ENCODE measurements at places on chromosomes 5 and 9.

- DNase-seq = no peak
Measured at GRCh38 chr5:133251296-133252132, 199.7 kb downstream of the HSPA4 start.

GRCh38 chr5:75167345-75167744, 69.3 kb downstream of the ANKRD31 start:
- no peak for DNase-seq

DNA sequence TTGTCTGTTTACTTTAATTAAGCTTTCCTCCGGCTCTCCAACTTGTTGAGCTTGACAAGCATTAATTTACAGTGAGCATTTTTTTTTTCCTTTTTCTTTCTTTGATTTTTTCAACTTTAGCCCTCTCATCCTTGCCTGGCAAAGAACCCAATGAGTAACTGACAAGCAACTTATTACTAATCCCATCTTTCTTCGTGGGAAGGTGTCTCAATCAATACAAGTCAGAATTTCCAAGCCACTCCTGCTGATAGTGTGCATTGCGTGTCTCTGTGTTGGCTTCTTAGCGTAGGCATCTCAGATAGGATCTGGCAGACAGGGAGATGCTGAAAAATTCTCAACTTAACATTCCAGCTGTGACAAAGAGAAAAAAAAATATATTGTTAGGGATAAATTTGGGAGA, 527.7 kb upstream of the WWC1 start:
- no peak for DNase-seq

DNA sequence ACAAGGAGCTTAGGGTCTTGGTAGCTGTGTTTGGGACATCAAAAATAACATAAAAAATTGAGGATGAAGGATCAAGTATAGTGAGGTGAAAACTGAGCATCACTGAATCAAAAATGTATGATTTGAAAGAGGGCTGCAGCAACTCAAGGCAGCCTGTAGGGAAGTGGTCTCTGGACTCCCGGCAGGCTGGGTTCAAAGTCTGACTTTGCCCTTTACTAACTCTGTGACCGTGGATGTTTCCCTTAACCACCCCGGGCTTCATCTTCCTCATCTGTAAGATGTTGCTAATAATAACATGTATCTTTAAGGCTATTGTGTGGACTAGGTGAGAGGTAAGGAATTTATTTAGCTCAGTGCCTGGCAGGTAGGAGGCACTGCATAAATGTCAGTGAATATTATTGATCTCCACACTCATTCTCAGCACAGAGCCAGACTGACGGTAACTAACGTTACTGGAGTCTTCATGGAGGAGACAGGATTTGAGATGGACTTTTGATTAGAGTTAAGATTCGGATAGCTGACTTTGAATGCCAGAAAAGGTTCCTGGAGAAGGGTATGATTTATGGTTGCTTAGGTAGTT, 367.3 kb downstream of the NDUFS4 start:
- no peak for DNase-seq

DNA sequence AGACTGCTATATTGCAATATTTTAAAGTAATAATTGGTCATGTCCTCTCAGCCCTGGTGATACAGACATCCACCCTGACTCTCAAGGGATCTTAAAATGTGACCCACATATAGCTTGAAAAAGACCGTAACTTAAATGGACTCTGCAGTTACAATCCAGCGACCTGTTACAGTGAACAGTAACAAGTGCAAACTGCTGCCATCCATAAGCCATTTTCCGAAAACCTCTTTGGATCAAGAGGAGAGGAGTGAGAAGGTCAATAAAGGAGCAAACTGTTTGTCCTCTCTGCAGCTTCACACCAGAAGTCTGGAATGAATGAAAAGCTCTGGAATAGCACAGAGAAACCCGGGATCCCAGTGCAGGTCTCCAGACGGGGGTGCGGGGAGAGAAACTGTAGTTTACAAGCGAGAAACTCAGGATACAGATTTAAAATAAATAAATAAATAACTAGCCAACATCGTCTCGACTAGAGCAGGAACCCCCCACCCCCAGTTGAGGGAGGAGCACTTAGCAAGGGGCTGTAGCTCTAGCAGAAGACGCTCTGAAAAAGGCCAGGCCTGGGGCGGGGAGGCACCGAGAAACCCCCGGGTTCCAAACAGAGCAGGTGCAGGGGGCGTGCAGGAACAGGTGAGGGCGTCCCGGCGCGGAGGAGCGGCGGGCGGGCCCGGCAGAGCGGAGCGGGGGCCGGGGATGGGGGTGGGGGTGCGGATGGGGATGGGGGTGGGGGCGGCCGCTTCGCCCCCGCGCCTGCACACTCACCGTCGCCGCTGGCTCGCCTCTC, 572 bp downstream of the ZDHHC21 start:
- DNase-seq = peak; percentile 4

DNA sequence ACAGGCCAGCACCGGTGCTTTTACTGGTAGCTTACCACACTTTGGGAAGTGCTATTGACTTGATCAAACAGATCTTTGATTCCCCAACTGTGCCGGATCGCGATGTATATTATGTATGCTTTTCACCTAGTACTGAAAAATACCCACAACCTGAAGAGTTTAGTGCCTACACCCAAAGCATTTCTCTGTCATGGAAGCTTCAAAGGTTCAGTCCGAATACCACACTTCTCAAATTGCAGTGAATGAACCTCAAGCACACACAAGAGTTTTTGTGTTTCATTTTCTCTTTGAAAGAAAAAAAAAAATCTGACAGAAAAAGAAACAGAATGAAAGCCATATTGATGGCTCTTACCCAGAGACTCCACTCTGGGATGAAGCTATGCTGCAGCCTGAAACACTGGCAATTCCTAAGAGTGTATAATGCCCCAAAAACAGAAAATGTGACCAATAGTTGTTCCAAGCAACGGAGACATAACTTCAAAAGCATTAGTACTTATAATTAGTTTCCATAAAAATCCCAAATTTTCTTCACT, 100.9 kb downstream of the EBF1 start:
- DNase-seq = no peak

DNA sequence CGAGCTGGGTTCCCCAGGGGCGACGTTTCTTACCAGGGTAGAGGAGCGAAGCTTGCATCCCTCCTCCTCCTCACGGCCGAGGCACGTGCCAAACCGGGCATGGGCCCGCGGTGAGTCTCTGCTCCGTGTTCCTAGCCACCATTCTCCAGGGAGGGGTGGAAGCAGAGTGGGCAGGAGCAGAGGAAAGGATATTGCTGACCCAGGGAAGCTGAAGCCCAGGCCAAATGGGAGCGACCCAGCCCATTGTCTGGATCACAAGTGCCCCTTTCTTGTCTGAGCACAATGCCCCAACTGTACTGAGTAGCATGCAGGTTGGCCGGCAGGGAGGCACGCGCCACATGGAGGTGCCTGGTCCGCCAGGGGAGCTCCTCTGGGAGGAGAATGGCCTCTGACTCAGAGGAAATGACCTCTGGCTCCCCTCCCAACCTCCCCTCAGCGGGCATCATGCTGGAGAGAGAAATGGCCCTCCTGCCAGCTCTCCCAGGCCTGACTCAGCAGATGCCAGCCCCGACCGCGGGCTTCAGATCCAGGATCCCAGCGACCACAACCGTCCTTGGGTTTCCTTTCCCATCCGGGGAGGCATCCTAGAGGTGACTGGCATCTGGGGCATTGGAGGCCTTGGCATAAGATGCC, 1.1 kb downstream of the PRR7 start:
- peak; percentile 93 for DNase-seq

GRCh38 chr5:103408408-103408807, 149.8 kb downstream of the MACIR start:
- no peak for DNase-seq

GRCh38 chr5:167895899-167896659, 395.4 kb upstream of the WWC1 start:
- DNase-seq = no peak

GRCh38 chr5:111848476-111848875, 91.5 kb upstream of the NREP start:
- no peak for DNase-seq

DNA sequence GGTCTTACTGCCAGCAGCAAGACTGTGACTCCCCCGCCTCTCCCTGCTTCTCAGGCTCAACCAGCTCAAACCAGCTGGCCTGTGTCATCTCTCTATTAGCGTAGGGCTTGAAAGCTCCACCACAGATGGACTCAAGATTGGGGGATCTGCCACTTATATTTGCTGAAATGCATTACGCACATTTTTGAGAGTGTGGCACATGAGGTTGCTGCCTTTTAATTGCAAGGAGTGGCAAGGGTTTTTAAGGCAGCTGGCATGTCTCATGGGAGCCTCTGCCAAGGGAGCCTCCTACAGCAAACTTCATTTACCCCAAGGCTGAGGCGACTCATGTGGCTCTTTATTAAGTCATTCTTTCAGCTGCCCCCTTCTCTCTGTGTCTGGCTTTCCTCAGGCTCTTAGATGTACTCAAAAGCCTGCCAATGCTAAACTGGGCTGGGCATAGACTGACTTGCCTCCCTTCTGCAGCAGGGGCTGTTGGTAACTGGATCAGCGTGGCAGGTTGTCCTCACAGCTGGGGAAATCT, 219.3 kb downstream of the SMARCA2 start:
- no peak for DNase-seq

DNA sequence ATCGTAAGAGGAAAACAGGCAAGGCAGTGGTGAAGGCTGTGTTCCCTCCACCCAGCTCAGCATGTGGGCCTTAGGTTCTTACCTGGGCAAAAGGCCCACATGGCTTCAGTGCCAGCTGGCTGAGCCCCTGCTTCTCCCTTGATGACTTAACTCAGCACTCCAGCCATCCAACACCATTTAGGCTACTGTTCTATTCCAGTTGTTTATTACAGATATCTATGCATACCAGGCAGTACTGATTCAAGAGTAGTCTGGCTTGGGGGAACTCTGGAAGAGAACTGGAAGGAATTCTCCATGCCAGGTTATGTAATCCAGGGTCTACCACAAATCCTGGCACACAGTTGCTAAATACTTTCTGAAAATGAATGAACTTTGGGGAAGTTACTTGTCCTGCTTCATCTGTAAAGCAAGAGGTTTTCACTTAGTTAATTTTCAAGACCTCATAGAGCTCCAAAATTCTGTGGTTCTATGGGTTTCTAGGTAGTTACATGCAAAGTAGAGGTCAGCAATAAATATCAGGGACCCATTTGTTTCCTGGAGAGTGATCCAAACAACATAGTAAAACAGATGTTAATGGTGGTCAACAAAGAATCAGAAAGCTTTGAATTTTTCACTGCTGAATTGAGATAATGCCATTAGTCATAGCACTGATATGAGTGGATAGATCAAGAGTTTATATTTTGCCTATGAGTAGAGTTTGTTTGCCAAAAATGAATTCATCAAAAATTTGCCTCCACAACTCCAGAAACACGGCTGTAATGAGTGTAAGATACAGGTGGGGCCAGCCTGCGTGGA, 88.2 kb upstream of the OSMR start:
- DNase-seq = no peak

GRCh38 chr9:135602789-135603481, 36.4 kb downstream of the GLT6D1 start:
- peak; percentile 38 for DNase-seq

GRCh38 chr5:1161108-1161832, 40.1 kb upstream of the SLC6A19 start:
- peak; percentile 74 for DNase-seq

DNA sequence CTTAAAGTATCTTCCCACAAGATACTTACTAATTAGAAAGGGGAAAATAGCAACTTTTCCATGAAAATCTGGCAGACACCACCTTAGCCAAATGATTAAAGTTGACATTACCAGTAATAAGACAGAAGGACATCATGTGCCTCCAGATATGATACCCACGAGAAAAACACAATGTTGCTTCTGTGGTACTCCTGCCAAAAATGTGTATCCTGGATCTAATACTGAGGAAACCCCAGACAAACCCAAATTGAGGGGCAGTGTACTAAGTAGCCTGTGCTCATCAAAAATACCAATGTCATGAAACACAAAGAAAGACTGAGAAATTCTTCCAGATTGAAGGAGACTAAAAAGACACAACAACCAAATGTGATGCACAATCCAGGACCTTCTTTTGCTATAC, 85.3 kb downstream of the TTLL11 start:
- no peak for DNase-seq

DNA sequence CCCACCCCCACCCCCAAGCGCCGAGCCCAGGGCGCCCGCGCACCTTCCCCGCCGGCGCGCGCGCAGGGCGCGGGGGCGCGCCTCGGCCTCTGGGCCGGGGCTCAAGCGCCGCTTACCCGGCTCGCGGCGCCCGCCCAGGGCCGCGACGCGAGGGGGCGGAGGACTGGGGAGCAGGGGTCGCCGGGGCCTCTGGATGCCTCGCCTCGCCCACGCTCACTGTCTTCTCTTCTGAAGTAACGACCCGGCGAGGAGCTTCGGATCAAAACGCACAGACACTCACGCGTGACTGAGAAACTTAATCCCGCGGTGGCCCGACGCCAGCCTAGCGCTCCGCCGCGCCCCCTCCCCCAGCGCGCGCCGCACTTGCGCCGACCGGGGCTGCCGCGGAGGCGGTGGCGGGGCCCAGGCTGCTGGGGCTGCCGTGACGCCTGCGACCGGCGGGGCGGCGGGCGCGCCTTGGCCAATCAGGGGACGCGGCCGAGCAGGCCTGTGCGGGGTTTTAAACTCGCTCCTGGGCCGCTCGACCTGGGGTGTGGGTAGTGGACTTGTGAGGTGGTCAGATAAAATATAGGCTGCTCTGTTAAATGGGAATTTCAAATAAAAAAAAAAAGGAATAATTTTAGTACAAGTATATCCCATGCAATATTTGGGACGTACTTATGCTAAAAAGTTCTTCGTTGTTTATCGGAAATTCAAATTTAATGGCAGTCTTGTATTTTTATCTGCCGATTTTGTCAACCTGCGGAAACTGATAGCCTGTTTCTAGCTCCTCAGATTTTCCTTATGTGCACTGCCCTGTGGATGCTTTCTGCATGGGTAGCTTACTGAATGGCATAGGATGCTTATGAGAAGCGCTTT, at the start of gene MPDZ:
Gene MPDZ, minus strand, starts transcription at position 409 of the 858 bp plus-strand sequence. CDS start 29,377 bp downstream, outside the sequence.
- DNase-seq = no peak

DNA sequence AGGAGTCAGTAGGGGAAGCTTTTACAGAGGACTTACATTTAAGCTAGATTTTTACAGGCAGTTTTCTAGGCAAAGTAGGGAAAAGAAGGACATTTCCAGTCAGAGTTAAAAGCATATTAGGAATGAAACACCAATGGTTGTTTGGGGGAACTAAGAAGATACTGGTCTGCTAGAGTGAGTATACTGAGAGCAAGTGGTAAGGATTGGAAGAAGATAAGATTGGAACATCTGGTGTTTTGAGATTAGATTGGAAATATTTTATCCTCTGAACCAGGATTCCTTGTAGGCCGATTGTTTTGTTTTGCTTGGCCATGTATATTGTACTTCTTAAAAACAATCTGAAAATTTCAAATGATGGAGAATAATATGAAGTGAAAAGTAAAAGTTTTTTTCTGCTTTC, 7.7 kb downstream of the FBXO38 start:
- no peak for DNase-seq

Data from LoVo (cell line).